HT1080 (cell line): ENCODE measurements at places on chromosomes 16 and 17. TPM values are rescaled to one million over a fixed set of nuclear protein-coding genes. Genes with fewer than 3 reads are reported as not detected.

GRCh38 chr16:57984443-57985203, 13.7 kb upstream of the CNGB1 start:
- DNase-seq = no peak

DNA sequence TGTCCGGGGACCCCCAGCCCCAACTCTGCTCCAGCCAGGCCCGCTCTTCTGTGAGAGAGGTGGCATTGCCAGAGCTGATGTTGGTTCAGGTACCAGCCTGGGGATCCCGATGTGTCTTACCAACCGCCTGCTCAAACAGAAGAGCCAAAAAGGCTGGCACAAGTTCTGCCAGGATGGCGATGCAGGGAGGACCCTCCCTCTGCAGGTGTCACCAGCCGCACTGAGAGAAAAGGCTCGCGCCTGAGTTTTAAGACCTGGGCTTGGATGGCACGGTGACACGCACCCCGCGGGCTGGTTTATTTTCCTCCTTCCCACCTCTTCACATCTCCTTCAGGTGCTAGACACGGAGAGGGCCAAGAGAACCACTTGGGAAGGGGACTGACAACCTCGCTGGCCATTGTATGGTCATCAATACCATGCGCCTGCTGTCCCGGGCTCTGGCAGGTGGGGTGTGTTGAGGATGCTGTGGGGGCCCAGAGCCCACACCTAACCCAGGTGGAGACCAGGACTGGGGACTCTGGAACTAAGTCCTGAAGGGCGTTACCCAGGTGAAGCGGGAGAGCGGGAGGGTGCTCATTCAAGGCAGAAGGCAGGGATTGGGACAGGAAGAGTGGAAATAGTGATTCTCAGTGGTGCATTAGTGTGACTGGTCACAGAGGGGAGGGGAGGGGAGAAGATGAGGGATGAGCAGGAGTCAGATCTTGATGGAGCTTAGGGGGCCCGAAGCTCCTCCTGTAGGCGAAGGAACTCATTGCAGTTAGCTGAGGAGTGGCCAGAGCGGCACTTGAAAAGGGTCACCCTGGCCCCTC, 16.3 kb downstream of the FOXJ1 start:
- DNase-seq = peak; percentile 20

Gene TANGO6
- 12.7 and 16.6 TPM in 2 replicates for total RNA-seq

DNA sequence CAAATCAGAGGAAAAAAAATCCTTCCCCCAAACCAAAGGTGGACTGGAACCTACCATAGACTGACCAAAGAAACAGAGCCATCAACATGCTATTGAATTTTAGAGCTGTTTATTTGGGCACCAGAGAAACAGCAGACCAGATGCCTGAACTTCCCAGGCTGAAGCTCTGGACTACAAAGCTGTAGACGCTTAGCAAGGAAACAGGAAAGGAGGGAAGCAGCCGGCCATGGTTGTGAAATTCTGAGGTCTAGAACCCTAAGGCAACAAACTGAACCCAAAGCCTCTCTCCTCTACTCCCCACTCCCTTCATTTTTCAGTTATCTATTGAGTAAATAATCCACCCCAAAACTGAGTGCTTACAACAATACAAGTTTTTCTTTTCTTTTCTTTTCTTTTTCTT, 45.4 kb upstream of the MEIOC start:
- no peak for DNase-seq

Gene BOLA2B
- 67.0 and 120 TPM in 2 replicates for total RNA-seq

DNA sequence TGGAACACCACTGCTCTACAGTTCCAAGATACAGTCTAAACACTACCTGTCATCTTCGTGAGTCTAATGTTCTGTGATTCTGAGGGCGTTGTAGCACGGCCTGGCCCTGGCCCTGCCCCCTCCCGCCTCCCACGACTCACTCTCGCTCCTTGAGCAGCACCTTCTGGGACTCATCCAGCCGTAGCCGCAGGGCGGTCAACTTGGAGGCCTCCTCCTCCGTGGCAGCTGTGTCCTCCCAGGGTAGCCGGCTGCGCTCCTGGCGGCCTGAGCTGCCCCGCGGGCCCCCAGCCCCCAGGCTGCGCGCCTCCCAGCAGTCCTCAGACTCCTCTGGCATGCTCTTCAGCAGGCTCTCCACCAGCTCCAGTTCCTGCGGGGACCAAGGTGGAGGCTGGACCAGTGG, 10.6 kb downstream of the CCDC102A start:
- no peak for DNase-seq

GRCh38 chr17:44850612-44851011, 2.9 kb downstream of the HIGD1B start:
- no peak for DNase-seq
